Myocyte (in vitro differentiated cells): ENCODE measurements at places on chromosomes 1 and 21. TPM values are rescaled to one million over a fixed set of nuclear protein-coding genes. Genes with fewer than 3 reads are reported as not detected.

- DNase-seq, result no peak
These were observed 33.5 kb downstream of the RXRG start for GRCh38 chr1:165411396-165411795.

Gene TLCD4
- 5.3 and 9.1 TPM in 2 replicates for total RNA-seq

GRCh38 chr1:1806890-1807289, 28.6 kb upstream of the NADK start:
- DNase-seq, result peak; percentile 66

GRCh38 chr1:213050745-213051126, 305 bp upstream of the RPS6KC1 start:
- DNase-seq, result no peak

Gene ATP6V1G3
- total RNA-seq, result not detected in 2 replicates
